Frontal cortex (tissue), 4 donors: ENCODE measurements at places on chromosomes 6 and 20.

GRCh38 chr6:157879873-157880254, 56.8 kb downstream of the SNX9 start:
- no peak for DNase-seq

DNA sequence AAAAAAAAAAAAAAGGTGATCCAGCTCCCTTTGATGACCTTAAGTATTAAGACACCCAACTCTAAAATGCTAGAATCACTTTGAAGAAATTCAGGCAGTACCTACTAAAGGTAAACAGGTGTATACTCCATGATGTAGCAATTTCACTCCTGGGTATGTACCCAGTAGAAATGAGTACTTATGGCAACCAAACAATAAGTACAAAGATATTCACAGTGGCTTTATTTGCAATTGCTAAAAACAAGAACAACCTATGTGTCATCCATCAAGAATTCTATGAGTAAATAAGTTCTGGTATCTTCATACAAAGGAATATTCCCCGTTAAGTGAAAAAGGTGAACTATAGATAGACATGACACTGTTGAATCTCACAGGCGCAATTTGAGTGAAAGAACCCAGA, 29.4 kb downstream of the MDGA1 start:
- DNase-seq = no peak

DNA sequence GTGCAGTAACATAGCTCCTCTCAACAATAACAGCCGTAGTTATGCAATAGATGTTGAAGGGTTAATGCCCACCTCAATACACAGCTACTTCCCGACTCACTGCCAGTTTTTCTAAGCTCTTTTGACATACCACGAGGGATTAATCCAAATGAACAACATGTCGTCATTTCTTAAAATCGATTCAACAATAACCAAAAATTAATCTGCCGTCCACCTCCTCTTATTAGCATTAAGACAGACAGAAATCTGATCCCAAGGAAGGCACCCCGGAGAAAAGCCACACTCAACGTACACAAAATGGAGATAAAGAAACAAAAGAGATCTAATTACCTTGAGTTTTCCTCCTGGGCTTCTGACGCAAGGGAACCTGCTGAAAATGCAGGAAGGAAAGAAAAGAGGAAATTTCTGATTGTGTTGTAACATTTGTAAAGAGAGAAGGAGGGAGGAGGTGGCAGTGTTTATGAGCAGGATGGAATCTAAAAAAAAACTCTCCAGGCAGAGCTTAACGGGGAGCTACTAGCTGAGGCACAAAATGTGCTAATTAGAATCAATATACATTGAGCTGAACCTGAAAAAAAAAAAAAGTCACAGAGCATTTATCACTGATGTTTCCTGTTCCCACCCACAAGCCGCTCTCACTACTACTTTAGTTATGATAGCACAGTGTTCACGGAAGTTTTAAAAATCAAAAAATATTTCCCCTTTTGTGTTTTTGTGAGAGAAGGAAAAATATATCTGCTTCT, 109.3 kb downstream of the IPCEF1 start:
- DNase-seq = no peak

DNA sequence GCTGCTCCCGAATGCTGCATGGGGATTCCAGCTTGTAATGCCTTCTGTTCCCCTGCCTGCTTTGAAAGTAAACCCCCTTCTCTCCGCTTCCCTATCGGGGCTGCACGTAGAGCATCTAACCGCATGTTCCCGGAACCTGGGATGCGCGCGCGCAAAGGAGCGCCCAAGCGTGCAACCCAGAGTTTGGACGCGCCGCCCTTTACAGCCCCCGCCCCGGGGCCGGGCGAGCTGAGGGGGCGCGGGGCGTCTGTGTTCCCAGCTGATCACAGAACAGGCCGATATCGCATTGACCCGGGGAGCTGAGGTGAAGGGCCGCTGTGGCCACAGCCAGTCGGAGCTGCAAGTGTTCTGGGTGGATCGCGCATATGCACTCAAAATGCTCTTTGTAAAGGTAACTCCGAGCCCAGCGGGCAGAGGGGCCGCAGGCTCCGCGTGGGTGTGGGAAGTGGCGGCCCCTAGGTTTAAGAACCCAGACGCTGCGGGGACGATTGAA, 1.4 kb downstream of the LAMP5 start:
- DNase-seq = no peak

DNA sequence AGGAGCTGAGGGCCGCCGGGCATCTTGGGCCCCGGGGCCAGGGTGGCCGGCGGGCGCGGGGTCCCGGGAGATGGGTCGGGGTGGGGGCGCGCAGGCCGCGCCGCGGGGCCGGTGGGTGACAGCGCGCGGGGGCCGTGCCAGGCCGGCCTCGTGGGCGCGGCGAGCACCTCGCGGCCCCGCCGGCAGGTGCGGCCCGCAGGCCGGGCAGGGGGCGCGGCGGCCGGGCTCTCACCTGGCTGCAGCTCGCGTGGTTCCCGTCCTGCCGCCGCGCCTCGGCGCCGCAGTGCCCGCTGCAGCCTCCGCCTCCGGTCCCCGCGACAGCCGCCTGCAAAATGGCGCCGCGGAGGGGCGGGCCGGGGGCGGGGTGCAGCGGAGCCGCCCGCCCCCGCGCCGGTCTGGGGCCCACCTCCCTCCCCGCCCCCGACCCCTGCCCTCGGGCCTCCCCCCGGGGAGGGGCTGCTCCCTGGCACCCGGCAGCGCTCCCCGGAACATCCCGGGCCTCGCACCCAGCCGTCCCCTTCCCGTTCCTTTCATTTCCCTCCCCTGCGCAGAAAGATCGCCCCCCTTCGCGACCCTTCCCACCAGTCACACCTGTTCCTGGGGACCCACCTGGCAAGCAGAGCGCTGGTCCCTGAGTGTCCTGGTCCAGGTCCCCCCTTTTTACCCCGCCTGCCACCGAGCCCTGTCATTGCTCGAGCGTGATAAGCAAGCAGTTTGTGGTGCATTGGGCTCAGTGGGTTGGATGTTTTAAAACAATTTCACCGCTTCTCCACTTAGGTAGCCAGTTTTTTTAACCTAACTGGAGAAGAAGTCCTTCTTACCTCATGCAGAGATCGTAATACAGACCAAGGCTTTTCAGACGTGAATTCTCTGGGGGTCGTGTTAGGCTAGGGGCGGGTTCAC, at the start of gene SLC23A2:
Gene SLC23A2, minus strand, starts transcription at position 337 of the 903 bp plus-strand sequence. CDS start 68,948 bp downstream, outside the sequence.
- DNase-seq = peak; percentile 82

DNA sequence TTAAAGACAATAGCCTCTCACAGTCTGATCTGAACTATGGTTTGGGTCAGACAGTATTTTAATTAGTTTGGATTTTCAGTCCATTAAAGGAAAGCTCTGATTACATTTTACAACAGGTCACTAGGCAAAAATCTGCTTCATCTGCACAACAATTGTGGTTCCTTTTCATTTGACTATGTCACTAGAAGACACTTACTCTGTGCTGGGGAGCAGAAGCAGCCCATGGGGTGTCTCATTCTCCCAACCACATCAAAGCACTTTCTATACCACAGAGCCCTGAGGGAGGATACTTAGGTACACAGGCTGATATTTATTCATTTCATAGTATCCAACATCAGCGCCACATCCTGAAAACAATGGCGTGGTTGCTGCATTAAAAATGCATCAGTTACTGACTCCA, 36.6 kb upstream of the HDAC2 start:
- no peak for DNase-seq

- DNase-seq = no peak
Observed at GRCh38 chr20:18728870-18729224, 84.7 kb upstream of the SCP2D1 start.

- DNase-seq = no peak
Observed at GRCh38 chr6:125519367-125519766, 217.6 kb upstream of the HDDC2 start.

DNA sequence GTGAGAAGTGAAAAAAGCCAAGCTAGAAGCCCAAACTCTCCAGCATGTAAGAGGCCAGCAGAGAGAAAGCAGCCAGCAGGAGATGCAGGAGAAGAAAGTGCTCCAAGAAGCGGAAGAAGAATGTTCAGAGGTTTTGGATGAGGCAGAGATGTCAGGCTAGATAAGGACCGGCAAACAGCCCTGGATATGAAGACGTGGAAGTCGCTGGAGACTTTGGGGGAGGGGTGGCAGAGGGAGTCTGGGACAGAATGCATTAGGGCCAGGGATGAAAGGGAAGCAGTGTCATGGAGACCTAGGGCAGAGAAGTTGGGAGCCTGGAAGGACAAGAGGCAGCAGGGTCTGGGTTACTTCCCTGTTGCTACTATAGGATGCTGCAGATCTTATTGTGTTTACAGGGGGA, 5.3 kb upstream of the SCUBE3 start:
- no peak for DNase-seq

GRCh38 chr6:104558746-104559145, 301.0 kb downstream of the HACE1 start:
- DNase-seq = no peak

- DNase-seq = peak; percentile 20
Observed at GRCh38 chr6:82364087-82365015, 734 bp downstream of the TPBG start.

DNA sequence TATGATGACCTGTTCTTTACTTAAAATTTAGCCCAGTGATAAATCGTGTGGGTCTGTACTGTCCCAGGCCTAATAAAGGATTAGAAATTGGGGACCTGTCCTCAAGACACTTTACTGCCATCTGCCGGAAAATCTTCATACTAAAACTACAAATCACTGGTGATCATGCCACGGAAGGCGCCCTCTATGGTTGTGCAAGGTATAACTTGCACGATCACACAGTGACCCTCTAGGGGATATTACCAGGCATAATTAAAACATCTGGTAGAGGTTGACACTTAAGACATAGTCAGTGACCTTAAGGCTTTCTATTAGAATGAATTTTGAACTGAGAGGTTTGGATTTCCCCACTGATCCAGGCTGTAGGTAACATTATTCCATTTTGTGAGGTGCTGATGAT, 172.6 kb downstream of the BMP2 start:
- DNase-seq = no peak
